ENCODE measurements at places on chromosomes 4 and X.

GRCh38 chr4:11293866-11294265, 134.8 kb downstream of the HS3ST1 start:
- DNase-seq = no peak

- no peak for DNase-seq
Observed at GRCh38 chrX:54641530-54641929, 111.5 kb downstream of the GNL3L start.

DNA sequence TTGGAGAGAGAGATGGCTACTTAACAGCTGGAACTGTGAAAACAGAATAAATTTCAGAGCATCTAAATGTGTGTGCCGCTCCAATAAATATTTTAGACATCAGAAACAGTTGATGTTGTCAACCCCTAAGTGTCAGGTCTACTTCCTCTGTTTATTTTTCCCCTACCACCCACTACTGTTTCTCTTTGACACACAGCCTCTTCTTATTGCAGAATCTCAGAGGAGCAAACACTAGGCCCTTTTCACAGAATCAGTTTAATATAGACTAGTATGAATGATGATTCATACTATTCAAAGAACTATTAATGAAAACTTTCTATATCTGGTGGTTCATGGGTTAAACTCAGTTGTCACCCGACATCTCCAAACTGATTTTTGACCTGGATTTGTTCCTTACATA, 33.9 kb downstream of the NAA11 start:
- no peak for DNase-seq

GRCh38 chr4:158202481-158202880, 7.8 kb upstream of the TMEM144 start:
- no peak for DNase-seq

DNA sequence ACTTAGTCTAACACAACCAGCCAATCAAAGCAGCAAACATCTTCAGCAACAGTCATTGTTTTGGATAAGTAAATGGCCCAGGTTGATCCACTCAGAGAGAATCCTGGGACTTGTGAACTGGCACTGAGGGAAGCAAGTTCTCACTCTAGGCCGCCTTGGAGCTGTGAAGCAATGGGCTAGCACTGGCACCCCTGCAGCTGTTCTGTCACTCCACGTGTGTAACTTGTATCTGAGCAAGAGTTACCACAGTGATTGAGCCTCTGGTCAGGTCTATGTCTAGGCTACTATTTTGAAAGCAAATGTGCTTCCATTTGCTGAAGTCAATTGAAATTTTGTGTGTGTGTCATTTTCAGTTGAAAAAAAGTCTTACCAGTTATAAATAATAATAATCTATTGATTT, 57.2 kb upstream of the HS3ST1 start:
- no peak for DNase-seq

GRCh38 chrX:105645667-105646357, 176.5 kb upstream of the NRK start:
- no peak for DNase-seq

- DNase-seq = no peak
Observed at GRCh38 chrX:141133272-141133671, 43.7 kb downstream of the LDOC1 start.

DNA sequence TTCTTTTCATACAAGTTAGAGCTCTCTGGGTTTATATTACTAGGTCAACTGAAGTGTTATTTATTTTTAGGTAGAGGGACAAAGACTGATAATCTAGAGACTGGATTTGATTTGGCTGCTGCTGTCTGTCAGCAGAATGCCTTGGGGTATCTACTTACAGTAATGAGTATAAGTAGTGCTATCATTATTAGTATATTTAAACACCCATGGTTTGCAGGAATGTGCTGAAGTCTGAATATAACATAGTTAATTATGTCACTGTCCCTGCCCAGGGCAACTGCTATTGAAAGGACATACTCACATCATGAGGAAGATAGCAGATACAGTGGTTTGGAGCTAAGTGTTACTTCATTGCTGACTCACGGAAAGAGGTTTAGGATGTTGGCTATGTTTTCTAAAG, 76.2 kb downstream of the PRRG1 start:
- no peak for DNase-seq

DNA sequence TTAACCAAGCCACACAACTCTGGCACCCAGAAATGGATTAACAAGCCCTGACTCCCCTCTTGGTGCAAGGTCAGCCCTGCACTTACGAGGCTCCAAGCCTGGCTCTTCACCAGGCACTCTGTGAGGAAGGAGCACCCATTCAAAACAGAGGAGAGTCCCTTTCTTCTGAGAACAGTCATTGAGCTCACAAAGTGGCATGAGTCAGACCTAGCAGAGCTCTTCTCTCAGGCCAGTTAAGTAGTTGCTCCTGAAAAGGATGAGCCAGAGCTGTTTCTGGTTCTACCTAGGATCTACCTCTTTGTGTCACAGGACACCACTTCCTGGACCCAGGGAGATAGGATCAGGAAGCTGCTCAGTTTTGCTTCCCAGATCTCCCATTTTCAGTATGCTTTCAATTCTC, 48.2 kb downstream of the EVC2 start:
- no peak for DNase-seq

DNA sequence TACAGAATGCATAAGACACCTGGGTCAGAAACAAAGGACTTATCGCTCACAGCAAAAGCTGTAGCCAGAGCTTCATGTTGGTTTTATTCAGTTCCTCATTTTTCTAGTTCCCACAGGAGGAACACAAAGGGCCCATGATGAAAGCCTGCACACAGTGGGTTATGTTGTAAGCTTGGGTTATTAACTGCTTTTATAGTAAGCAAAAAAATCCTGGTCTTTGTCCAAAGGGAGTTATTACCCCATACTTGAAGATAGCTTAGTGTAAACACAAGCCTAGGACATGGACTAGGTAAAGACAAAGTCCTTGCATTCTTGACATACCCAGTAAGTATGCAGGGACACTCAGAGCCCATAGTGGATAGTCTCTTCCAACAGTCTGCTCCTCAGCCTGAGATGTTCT, 11.7 kb downstream of the BBS12 start:
- DNase-seq = no peak

GRCh38 chr4:20984576-20984836, 284.2 kb downstream of the PACRGL start:
- no peak for DNase-seq

DNA sequence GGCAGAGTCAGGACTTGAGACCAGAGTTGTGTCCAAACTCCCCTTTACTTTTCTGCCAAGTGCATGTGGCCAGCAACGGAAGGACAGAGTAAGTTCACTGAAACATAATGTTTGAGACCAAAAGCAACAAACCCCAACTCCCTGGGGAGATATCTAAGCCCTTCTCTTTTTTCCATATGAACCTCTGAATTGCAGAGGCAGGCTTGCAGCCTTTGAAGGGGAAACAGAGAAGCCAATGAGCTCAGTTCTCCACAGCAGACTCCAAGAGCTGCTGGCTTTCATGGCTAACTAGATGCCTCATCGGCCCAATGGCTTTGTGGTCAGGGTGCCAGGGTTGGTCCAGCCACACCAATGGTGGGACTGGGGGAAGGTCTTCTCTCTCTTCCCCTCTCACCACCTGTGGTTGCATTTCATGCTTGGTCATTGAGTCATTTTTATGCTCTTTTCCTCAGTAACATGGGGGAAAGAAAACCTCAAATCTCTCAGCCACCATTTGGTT, 34.0 kb downstream of the STARD8 start:
- DNase-seq = no peak

DNA sequence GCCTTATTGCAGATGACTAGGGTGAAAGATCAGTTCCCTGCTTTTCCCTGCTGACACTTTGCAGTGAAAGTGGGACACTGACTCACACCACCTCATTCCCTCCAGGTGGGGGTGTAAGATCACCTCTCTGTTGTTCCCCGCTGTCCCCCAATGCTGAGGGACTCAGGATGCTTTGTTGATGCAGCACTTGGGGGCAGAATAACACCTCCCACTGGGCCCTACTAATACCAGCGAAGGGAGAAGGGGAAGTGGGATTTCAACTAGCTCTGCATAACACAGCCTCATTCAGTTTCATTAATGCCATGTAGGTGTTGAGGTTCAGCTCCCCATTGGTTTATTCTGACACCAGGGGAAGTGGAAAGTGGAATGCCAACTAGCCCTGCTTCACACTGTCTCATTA, 43.6 kb upstream of the IL1RAPL2 start:
- no peak for DNase-seq
